ENCODE measurements at places on chromosomes 2 and 18.
A peak's percentile ranks its signal among the peaks of the same experiment; 100 is the strongest.

GRCh38 chr2:46045888-46046287 is 251.3 kb upstream of the EPAS1 start:
- DNase-seq, result no peak

GRCh38 chr2:36530983-36531354 is 67.0 kb downstream of the FEZ2 start:
- no peak for DNase-seq

DNA sequence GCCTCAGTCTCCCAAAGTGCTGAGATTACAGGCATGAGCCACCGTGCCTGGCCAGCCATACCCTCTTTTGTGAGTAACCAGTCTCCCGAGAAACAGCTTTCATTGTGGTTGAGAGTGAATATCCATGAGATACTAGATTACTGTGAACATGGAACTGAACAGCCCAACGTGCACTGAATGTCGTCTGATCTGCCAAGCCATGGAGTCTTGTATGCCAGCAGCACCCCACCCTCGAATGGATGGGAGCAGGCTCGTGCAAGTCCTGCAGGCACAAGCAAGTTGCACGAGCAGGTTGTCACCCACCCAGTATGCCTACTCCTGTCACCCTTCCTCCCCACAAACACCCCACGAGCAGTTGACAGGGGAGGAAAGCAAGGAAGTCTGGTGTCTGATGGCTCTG is 36.5 kb upstream of the TFCP2L1 start:
- DNase-seq, result no peak

DNA sequence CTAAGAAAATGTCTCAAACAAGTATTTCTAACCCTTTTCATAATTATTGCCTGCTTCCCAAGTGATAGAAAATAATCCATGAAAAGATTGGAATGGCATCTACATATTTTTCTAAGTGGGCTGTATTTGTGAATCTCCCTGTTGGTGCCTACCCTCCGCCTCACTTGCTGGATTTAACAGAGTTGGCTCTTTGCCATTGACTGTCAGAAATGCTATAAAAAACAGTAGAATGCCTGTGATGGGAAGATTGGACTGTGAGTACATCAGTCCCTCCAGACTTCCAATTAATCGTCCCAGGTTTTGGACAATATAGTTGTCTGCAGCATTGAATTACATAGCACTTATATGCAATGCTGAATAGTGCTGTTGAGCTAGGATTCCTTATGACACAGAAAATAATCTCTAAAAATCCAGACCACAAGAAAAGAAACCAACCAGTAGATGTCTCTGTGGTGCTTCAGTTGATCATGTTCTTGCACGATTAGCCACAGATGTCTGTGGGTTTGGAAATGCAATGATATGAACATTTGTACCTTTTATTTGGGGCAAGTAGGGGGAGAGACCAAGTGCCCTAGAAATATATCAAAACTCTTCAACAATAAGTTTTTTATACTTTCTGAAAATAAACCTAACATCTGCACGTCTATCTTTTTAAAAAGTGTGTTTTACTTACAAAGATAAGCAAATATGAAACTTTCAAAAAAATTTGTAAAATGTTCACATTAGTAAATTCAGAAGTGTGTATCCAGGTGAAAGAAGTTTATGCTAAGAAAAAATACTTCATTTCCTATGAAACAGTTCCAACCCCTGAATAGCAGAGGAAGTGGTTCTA is 88.5 kb downstream of the DYNAP start:
- no peak for DNase-seq

DNA sequence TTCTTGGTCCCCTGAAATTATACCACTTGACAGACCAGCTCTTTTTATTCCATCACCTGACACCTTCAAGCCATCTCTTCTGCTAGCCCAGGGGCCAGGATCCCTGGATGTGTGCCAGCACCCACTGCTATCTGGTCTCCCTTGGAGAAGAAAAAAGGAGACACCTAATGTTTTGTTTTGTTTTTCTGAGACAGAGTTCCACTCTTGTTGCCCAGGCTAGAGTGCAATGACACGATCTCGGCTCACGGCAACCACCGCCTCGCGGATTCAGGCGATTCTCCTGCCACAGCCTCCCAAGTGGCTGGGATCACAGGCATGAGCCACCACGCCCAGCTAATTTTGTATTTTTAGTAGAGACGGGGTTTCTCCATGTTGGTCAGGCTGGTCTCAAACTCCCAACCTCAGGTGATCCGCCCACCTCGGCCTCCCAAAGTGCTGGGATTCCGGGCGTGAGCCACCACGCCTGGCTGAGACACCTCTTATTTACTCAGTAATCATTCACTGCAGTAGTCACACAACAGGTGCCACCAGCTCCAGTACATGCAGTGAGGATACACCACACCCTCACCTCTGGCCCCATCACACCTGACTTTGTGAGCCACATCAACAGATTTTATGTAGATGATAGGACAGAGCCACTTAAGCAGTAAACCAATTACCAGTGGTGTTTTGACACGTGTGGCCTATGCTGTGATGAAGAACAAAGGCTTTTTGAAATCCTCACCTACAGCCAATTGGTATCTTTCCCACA is 42.8 kb upstream of the PCBP1 start:
- peak; percentile 53 for DNase-seq

DNA sequence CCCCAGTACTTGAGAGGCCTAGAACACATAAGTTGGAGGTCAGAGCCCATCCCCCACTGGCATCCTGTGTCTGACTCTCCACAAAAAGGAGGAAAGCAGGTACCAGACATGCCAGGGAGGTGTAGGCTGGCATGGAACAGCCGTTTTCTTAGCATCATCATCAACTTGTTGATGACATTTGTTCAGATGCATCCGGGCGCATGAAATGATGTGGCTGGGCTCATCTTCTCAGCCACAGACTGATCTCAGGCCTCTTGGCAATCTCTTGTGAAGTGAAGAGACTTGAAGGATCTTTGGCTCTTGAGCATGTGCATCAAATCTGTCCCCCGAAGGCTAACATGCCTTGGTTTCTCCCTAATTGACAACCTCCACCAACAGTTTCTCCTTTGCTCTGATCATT is 243.3 kb downstream of the TSN start:
- DNase-seq, result no peak

GRCh38 chr2:157443795-157444640 is at the start of gene CYTIP:
CYTIP (minus strand) TSS chr2:157444089; CDS start chr2:157444020, 69 bp downstream.
- no peak for DNase-seq

DNA sequence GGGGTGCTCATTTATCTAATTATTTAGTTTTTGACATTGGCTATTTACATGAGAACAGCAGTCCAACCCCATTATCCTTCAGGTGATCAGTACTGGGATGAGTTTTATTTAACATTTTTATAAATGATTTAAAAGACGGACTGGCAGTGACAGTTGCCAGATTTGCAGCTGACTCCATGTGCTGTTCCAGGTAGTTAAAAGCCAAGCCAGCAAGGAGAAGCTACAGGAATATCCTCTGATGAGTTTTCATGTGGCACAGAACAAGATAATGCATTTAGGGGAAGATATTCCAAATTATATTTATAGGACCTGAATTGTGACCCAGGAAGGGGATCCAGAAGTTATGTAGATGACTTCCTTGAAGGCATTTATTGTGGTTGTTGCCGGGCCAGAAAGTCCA is 210.0 kb downstream of the MCFD2 start:
- no peak for DNase-seq

DNA sequence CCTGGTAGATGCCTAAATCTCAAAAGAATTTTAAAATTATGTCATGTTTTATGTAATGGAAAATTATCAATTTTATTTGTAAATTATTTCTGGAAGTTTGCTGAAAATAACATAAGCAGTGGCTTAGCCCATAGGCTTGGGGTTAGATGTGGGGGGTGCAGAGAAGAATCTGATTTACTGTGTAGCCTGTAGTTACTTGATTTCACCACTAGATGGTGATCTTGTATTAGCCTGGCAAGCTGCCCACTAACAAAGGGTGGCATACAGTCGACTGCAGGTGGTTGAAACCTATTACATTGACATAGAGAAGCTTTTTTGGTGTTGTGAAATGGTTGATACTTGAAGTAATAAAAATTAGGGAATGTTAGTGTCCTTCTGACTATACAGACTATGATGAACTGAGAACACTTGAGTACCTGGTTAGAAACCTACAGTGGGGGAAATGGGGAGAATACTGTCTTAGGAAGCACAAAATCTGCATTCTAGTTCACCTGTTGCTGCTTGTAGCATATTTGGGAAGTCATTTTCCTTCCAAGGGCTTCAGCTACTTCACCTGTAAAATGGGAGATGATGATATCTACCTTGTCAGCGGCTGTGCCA is 191.0 kb upstream of the LHCGR start:
- DNase-seq, result peak; percentile 54

DNA sequence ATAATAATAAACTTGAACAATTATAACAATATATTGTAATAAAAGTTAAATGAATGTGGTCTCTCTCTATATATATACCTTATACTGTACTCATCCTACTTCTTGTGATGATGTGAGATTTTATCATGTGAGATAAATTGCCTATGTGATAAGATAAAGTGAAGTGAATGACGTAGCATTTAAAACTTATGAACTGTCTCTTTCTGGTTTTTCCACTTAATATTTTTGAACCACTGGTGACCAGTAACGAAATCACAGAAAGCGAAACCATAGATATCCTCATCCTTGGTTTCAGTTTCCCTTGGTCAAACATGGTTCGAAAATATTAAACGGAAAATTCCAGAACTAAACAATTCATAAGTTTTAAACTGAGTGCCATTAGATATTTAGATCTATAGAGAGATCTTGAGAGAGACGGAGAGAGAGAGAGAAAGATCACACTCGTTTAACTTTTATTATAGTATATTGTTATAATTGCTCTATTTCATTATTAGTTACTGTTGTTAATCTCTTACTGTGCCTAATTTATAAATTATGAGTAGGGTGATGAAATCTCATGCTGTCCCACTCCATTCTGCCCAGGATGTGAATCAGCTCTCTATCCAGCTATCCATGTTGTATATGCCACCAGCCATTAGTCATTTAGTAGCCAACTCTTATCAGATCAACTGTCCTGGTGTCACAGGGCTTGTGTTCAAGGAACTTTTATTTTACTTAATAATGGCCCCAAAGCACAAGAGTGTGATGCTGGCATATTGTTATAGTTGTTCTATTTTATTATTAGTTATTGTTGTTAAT is 156.8 kb downstream of the THADA start:
- no peak for DNase-seq

DNA sequence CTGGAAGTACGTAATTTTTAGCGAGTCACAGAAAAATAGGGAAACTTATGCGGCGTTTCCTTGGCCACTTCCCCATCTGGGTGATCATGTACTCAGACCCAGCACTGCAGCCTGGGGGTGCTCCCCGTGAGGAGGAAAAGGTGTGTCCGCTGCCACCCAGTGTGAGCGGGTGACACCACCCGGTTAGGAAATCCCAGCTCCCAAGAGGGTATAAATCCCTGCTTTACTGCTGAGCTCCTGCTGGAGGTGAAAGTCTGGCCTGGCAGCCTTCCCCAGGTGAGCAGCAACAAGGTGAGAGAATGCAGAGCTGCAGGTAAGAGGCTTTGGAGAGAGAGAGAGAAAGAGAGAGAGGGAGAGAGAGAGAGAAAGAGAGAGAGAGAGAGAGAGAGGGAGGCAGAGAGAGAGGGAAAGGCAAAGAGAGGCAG is at the start of gene IL1R2:
Gene IL1R2, plus strand, starts transcription at position 240 of the 425 bp plus-strand sequence. CDS start 16,616 bp downstream, outside the sequence.
- no peak for DNase-seq

DNA sequence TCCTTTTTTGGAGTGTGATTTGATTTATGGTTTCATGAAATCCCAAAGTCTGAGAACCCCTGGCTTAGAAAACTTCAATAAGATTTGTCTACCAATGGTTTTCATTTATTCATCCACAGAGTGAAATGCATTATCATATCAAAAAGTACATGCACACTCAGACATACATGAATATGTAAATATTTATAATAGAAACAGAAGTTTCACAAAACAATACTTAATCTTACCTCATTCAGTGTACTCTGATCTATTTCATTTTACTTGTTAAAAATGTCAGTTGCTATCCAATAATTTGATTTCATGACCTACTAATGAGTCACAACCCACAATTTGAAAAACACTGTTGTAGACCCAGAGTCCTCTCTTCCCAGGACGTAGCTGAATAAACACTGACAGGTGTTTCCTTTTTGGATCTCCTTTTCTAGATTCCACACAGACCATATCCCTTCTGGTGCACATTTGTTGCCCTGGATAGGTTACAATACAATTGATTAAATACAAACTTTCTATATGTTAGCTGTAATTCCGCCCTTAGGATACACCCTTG is 10.4 kb upstream of the CAVIN2 start:
- no peak for DNase-seq

DNA sequence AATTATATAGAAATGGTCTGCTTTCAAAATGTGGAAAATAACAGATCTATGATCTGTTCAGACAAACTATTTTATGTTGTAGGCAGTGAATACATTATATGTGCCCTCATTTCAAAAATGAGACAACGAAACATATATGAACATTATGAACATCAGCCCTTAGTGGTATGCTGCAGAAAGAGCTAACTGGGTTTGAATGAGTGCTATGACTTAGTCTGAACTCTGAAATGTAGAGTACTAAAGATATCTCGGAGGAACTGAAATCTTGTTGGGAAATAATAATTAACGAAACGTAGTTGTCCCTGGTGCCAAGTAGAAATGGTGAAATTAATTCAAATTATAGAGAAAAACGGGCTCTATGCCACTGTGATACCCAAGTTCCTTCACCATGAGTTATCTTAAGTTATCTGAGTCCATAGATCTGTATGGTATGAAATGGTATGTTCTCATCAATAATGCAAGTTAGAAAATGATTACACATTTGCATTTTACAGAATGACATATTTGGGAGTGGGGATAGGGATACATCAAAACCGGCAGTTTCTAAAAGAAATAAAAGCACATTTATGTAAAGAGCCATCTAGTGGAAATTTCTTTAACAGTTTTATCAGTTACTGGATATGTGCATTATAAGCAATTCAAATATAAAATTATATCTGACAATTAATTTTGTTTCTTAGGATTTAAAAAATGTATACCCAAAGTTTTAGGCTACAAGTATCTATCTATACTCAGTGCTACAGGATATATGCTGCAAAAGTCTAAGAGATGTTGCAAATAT is 26.7 kb downstream of the STARD6 start:
- DNase-seq, result no peak

- DNase-seq, result no peak
These were observed 24.1 kb upstream of the ACVR1 start for GRCh38 chr2:157900203-157900602.

DNA sequence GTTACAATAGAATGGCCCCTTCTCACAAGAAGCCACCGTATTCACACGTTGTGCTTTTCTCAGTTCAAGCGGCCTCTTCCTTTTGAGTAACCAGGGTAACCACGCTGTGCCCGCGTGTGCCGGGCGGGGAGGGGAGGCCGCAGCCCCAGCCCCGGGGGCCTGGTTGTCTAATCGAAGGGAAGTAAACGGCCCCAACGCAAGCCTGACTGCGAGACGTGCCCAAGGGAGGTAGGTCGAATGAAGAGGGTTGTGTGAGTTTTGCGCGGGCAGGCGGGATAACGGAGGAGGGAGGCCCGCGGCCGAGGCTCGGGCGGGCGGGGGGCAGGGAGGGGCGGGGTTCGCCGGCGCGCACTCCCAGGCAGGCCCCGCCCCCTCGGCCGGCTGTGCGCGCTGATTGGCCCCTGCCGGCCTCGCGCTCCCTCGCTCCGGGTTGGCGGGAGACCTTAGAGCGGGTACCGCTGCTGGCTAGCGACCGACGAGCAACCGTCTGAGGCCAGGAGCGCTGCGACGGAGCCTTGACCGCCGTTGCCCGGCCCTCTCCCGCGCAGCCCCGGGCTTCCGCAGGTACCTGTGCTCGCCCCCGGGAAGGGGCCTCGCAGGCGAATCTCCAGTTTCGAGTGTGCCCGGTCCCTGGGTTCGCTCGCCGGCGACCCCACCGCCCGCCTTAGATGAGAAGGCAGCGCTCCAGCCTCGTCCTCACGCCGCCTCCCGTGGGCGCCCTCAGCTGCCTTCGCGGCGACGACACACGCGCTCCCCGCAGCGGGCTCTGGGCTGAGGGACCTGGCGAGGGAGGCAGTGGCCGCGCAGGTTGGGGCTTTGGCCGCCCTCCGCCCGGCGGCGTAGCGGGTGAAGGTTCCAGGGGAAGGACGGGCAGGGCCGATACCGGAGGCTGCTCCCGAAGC is at the start of gene SPDYA:
Gene SPDYA, plus strand, starts transcription at position 451 of the 902 bp plus-strand sequence. CDS start 5,181 bp downstream, outside the sequence.
- DNase-seq, result peak; percentile 81
